ENCODE measurements at places on chromosomes 5 and 9. TPM values are rescaled to one million over a fixed set of nuclear protein-coding genes. Genes with fewer than 3 reads are reported as not detected.

TRPM6 gene
- 1.6 TPM for total RNA-seq

- no peak overlapping the region for H3K27ac ChIP-seq
- H3K36me3 ChIP-seq: no peaks in the 10 kb centered on the region
- no peak for DNase-seq
- no peaks in the 10 kb centered on the region for H3K27me3 ChIP-seq
- H3K4me3 ChIP-seq: no peak overlapping the region
These were observed 105.7 kb upstream of the ADAMTSL1 start for GRCh38 chr9:18368206-18368605.

DNA sequence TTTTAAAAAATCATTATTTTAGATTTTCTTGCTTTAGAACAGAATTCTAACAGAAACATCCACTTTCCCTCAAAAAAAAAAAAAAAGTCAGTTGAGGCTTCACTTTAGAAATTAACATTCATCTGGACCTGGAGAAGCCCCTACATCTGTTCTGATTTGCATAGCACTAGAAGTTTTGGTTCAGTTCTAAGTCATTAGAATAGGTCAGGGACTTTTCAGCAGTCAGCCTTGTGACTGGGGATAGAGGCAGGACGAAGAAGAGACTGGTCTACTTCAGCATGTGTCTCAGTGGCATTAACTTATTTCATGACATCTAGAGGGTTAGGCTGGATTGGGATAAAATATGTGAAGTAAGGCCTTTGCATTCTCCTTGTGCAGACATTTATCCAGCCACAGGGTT is 215.8 kb upstream of the DAB2 start:
- no peak overlapping the region for H3K27ac ChIP-seq
- peaks cover 23% of the 10 kb centered on the region for H3K27me3 ChIP-seq
- no peaks in the 10 kb centered on the region for H3K4me1 ChIP-seq

- no peak for DNase-seq
- H3K36me3 ChIP-seq: peaks cover 4% of the 10 kb centered on the region
- peak overlapping the region; percentile 99 for H3K27ac ChIP-seq
These were observed 9.4 kb upstream of the TNFAIP8 start for GRCh38 chr5:119346394-119346793.

DNA sequence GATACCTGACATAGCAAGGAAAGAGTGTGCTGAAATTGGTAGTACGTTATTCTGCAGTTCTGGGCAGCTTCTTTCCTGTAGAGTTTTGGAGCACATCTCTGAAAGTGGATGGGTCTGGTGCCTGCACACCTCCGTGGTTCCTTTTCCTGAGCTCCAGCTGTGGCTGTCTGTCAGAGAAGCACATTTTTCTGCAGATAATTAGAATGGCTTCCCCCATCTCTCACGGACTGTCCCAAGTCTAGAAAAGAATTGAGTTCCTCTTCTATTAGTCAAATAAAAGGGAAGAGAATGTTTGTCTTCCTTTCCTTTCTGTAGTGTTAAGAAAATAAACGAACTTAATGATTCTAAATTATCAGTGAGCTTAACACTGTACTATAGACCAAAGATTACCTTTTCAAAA is 55.7 kb downstream of the VCAN start:
- no peaks in the 10 kb centered on the region for H3K4me1 ChIP-seq
- H3K27me3 ChIP-seq: peaks cover 7% of the 10 kb centered on the region
- no peak overlapping the region for H3K4me3 ChIP-seq
- H3K27ac ChIP-seq: no peak overlapping the region

DNA sequence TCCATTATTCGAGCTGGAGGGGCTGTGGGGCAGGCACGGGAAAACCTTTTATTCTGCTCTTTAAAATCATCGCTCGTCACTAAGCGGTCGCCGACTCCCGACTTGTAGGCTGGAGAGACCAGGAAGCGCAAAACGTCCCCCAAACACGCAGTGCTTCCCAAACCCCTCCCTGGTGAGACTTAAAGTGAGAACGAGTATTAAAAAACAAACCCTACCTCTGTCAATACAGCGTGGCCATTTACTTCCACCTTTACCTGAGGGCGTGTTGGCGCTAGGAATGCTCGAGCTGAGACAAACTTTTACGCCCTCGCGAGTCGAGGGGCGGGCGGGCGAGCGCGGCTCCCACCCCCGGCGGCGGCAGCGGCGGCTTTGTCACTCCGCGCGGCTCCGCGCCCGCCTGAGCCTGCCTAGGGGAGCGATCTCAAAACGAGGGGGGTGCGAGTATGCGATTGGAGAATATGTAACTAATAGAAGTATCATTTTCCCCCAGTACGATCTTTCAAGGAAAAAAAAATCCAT is at the start of gene NR2F1-AS1:
TSS of gene NR2F1-AS1 (minus strand) at position 293 of the 519 bp plus-strand sequence.
- H3K27ac ChIP-seq: no peak within 1 kb of the TSS
- peaks cover 24% of the 10 kb centered on the region for H3K4me1 ChIP-seq
- H3K36me3 ChIP-seq: peaks cover 4% of the 10 kb centered on the region

GRCh38 chr5:124906339-124907097 is 160.1 kb upstream of the ZNF608 start:
- DNase-seq: no peak
- peaks cover 2% of the 10 kb centered on the region for H3K27me3 ChIP-seq
- H3K4me3 ChIP-seq: no peak overlapping the region
- H3K4me1 ChIP-seq: peaks cover 26% of the 10 kb centered on the region
- H3K27ac ChIP-seq: no peak overlapping the region

PLCXD3 gene
- total RNA-seq: not detected

PRUNE2 gene
- 0.57 TPM for total RNA-seq

GRCh38 chr5:64331597-64332277 is 166.1 kb downstream of the RNF180 start:
- H3K27ac ChIP-seq: no peak overlapping the region
- H3K4me1 ChIP-seq: no peaks in the 10 kb centered on the region
- DNase-seq: peak; percentile 53
- H3K27me3 ChIP-seq: no peaks in the 10 kb centered on the region
- H3K4me3 ChIP-seq: no peak overlapping the region
- H3K36me3 ChIP-seq: no peaks in the 10 kb centered on the region

ANKRD34B gene
- total RNA-seq: not detected

GRCh38 chr9:130018265-130018664 is 24.7 kb downstream of the FNBP1 start:
- H3K36me3 ChIP-seq: no peaks in the 10 kb centered on the region
- H3K4me1 ChIP-seq: peaks cover 41% of the 10 kb centered on the region
- H3K4me3 ChIP-seq: peak overlapping the region; percentile 49
- DNase-seq: no peak
- H3K27ac ChIP-seq: peak overlapping the region; percentile 91
- no peaks in the 10 kb centered on the region for H3K27me3 ChIP-seq

DNA sequence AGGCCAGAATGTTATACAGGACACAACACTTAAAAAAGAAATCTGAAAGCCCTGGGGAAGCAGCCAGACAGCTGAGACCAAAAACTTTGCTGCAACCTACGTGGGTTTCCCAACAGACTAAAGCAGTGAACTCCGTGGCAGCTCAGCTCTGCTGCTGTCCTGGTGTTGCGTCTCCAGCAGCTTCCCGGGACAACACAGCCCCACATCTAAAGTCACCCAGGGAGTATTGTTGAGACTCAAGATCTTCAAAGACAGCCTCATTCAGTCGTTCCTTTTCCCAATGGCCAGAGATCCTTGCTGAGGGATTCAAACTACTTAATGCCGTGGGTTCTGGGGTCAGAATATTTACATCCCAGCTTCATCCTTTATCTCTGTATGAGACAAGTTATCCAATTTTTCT is 125.8 kb downstream of the MED10 start:
- H3K4me3 ChIP-seq: no peak overlapping the region
- H3K36me3 ChIP-seq: no peaks in the 10 kb centered on the region
- no peaks in the 10 kb centered on the region for H3K4me1 ChIP-seq

GRCh38 chr9:21852754-21853153 is 50.3 kb downstream of the MTAP start:
- peaks cover 22% of the 10 kb centered on the region for H3K4me1 ChIP-seq
- no peak overlapping the region for H3K27ac ChIP-seq
- no peak for DNase-seq
- no peak overlapping the region for H3K4me3 ChIP-seq
- peaks cover 25% of the 10 kb centered on the region for H3K36me3 ChIP-seq

ADAMTS16 gene
- not detected for total RNA-seq

DNA sequence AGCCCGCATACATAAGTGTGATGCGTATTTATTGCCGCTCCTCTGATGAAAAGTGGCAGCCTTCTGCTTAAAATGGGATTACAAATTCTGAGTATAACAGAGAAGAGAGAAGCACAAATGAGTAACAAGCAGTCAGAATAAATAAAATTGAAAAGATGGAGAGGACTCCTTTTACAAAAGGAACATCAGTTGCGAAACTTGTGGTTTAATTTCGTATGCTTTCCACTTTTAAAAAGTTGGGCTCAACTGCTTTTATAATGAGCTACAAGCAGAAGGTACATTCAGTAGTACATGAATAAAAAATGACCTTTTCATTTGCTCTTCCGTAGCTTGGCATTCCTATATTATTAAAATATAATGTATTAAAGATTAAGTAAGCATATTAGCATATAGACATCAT is 320.0 kb downstream of the FBXL17 start:
- DNase-seq: no peak
- no peaks in the 10 kb centered on the region for H3K4me1 ChIP-seq
- no peaks in the 10 kb centered on the region for H3K36me3 ChIP-seq

WHRN gene
- total RNA-seq: 1.1 TPM

DNA sequence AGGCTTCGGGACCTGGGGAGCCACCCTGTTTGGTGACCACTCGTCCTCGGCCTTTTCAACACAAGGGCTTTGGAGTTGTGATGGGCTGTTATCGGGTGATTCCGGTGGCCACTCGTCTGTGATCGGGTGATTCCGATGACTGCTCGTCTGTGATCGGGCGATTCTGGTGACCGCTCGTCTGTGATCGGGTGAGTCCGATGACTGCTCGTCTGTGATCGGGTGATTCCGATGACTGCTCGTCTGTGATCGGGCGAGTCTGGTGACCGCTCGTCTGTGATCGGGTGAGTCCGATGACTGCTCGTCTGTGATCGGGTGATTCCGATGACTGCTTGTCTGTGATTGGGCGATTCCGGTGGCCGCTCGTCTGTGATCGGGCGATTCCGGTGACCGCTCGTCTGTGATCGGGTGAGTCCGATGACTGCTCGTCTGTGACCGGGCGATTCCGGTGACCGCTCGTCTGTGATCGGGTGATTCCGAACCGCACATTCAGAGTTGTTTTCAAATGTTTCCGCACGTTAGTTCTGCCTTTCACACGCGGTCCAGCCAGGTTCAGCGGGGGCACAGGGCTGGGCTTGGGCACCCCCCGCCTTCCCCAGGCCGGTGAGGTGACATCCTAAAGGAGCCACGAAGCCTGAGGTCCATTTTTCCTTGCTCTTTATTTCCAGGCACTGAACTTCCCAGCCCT is 30.3 kb downstream of the TPPP start:
- H3K4me1 ChIP-seq: no peaks in the 10 kb centered on the region
- H3K27ac ChIP-seq: no peak overlapping the region
- no peak for DNase-seq
- H3K4me3 ChIP-seq: no peak overlapping the region
- no peaks in the 10 kb centered on the region for H3K27me3 ChIP-seq
- peaks cover 17% of the 10 kb centered on the region for H3K36me3 ChIP-seq

RUSC2 gene
- 8.3 TPM for total RNA-seq

GRCh38 chr9:115531410-115532125 is 413.6 kb upstream of the TNC start:
- no peaks in the 10 kb centered on the region for H3K36me3 ChIP-seq
- peaks cover 5% of the 10 kb centered on the region for H3K27me3 ChIP-seq
- H3K27ac ChIP-seq: no peak overlapping the region
- no peaks in the 10 kb centered on the region for H3K4me1 ChIP-seq
- H3K4me3 ChIP-seq: no peak overlapping the region

DNA sequence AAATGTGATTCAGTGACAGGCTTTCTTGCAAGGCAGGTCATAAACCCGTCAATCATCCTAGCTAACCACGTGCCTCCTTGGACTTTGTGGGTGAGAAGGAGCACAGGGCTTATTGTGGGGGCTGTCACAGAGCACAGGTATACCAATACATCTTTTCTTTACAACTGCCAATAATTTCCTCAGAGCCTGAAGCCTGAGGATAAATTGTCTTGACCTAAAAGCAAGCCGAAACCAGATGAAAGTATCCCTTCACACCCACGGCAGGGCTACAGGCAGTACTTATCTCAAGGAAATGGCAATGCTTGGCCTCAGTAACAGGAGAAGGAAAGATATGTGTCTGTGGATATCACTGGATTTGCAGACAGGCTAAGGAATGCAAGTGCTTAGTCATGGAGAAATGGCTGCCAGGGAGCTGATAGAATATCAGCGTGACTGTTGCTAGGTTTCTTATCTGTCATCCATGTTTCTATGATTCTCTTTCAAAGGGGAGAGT is 90.3 kb upstream of the ZNF366 start:
- H3K27me3 ChIP-seq: peaks cover under 1% of the 10 kb centered on the region
- H3K27ac ChIP-seq: no peak overlapping the region
- H3K4me1 ChIP-seq: peaks cover 7% of the 10 kb centered on the region
- DNase-seq: no peak

DNA sequence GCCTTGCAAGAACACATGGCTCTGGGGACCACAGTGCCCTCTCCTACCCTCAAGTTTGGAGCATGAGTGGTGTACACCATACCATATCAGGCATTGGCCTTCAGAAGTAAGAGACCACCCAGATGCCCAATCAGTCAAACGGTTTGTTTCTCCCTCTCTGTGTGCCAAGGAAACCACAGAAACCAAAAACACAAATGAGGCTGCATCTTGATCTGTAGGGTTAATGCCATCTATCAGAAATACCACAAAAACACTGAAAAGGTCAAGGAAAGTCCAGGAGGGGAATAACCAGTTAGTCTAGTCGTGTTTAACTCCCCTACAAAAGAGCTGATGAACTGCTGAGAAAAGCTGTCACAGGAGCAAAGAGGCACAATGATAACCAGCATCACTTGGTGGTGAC is 78.4 kb downstream of the INSYN2B start:
- no peak overlapping the region for H3K4me3 ChIP-seq
- H3K4me1 ChIP-seq: peaks cover 45% of the 10 kb centered on the region
- peaks cover 16% of the 10 kb centered on the region for H3K36me3 ChIP-seq
- H3K27ac ChIP-seq: no peak overlapping the region

DNA sequence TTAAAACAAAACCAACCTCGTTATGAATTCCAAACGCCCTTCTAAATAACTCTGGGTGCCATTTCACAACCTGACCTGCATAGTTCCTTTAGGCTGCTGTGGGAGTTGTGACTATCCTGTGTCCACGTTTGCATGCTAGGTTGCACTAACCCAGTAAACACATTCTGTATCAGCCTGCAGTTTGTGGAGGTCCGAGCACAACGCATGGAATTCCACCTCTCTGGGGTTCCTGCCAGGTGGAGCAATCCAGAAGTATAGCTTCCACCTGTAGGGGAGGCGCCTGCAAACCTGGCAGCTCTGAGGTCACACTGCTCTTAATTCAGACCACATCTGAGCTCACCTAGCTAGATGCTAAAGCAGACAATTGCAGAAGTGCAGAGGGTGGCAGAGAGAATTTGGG is 57.2 kb downstream of the MARCHF3 start:
- H3K27me3 ChIP-seq: no peaks in the 10 kb centered on the region
- H3K4me1 ChIP-seq: peaks cover 53% of the 10 kb centered on the region
- H3K36me3 ChIP-seq: peaks cover 8% of the 10 kb centered on the region
- DNase-seq: no peak
- H3K27ac ChIP-seq: peak overlapping the region; percentile 96

PCDH1 gene
- 5.9 TPM for total RNA-seq

RPS23 gene
- total RNA-seq: 1,150 TPM

SLC25A2 gene
- total RNA-seq: 2.2 TPM
